ENCODE measurements at places on chromosomes 1 and 21.

DNA sequence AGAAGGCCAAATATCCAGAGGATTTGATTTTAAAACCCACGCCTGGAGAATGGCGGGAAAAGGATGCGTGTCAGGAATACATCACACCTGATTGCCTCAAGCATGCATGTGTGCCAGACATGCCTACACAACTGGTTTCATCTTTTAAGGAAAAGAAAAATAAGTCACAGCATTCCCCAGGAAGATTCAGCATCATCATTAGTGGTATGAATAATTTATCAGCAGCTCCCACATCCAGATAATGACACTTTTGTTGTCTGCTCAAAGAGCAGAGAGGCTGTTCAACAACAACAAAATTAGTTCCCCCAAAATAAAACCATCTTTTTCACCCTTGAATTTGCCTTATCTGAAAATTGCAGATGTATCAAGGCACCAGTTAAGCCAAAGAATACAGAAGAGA lies 328.6 kb upstream of the C1orf87 start:
- no peak for DNase-seq

GRCh38 chr1:228664399-228664914 lies 70.8 kb upstream of the RHOU start:
- DNase-seq: peak; percentile 20

- DNase-seq: no peak
Measured at GRCh38 chr1:116529681-116530080, 41.1 kb downstream of the CD58 start.

DNA sequence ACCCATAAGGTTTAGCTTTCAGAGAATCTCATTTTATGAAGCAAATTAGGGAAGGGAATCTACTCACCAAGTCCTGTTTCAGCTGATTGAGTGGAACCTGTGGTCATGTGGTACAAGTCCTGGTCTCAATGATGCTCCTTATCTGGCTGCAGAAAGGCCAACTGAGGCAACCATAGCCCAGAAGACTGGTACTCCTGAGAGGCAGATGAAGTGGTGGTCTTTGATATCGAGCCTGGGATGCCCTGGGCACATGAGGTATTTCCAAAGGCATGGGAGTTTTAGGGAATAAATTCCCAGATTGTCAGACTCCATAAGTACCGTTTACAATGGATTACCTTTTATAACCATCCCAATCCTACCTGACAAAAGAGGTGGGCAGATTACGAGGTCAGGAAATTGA lies 3.3 kb downstream of the MX1 start:
- no peak for DNase-seq

DNA sequence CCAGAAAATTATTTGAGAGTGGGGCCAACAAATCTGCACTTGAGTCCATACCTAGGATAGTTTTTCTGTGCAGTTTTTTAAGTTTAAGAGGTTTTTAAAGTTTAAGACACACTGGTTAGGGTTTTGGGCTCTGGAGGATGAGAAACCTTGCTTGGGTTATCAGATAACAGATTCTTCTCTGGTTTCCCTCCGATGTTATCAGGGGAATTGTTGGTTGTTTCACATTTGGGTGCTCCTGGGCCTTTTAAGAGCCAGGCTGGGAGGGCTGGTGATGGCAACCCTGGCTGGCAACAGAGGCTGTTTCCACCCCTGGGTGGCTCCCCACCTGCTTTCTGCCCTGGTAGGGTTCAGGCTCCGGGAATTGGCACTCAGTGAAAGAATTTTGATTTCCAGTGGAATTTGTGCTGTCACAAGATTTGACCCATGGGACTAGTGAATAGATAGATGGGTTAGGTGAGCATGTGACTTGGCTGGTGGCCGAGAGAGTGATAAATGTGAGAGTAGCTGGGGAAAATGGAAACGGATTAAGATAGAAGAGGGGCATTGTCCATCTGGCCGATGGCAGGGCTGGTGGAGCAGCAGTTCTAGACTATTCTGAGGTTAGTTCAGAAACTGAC lies 14.8 kb downstream of the VANGL1 start:
- no peak for DNase-seq

DNA sequence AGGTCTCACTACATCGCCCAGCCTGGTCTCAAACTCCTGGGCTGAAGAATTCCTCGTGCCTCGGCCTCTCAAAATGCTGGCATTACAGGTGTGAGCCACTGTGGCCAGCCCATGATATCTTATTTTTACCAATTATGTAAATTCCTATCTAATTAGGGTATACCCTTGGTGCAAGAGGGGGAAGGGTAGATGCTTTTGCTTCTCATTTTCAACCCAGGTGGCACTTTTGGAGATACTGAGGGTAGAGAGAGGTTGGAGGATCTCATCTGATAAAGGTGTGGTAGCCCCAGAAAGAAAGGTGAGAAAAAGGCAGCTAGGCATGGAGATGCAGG lies 17.4 kb downstream of the ENSA start:
- DNase-seq: no peak

DNA sequence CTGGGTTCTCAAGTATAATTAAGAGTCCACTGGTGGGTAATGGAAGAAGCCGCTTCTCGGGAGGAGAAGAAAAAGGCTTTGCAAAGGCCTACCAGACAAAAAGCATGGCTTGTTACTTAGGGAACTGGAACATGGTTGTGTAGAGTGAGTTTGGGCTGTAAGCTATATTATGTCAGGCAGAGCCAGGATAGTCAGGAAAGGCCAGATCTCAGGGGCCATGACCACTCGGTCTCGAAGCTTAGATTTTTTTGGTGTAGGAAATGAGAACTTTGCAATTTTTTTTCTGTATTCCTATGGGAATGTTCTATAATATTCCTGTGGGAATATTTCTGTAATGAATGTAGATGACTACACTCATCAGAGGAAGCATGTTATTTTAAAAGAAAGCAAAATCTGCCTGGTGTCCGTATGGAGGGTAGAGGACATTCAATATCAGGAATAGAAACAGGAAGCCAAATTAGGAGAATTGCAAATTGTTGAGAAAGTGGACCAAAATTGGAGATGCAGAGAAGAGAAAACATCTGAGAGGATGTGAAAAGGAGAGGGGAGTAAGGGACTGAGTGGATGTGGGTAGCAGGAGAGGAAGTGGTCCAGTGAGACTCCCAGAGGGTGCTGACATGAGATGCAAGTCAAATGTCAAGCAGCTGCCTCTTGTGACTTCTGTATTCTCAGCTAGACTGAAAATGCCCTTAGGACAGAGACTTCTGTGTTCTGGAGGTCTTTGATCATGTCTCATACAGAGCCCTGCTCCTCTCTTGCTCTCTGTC lies 45.2 kb upstream of the HAO2 start:
- no peak for DNase-seq

- no peak for DNase-seq
Measured at GRCh38 chr1:94110021-94110761, 10.8 kb downstream of the ABCA4 start.

DNA sequence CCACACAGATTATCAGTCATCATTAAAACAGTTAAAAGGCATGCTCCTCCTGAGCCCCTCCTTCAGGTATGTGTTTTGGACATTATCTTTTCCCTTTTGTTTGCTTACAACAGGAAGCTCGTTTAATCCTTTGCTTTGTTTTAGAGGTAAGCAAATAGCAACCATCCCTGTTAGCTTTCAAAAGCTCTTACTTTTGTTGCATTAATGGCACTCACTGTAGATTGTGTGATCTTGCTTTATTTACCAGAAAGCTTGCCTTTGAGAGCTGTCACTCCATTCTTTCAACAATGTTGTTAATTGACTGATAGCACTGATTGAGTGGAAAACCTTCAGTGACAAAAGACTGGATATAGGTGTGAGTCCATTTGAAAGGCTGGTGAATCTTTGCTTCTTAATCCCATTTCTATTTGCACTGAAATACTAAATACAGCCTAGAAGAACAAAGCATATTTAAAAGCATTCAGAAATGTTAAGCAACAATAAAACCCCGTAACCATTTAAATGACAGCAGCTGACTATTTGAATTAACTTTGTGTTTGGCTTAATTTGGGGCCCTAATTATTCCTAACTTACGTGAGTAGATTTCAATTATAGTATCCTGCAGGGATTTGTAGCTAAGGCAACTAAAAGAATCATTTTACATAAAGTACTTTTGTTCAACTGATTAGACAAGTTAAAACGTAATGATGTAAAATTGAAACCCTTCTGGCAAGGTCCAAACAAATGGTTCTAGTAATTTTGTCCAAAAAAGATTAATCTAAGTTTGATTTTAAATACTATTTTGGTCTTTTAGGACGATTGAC lies 48.3 kb downstream of the ADGRL2 start:
- DNase-seq: no peak

- no peak for DNase-seq
Measured at GRCh38 chr1:21034725-21035628, 141.7 kb downstream of the EIF4G3 start.

DNA sequence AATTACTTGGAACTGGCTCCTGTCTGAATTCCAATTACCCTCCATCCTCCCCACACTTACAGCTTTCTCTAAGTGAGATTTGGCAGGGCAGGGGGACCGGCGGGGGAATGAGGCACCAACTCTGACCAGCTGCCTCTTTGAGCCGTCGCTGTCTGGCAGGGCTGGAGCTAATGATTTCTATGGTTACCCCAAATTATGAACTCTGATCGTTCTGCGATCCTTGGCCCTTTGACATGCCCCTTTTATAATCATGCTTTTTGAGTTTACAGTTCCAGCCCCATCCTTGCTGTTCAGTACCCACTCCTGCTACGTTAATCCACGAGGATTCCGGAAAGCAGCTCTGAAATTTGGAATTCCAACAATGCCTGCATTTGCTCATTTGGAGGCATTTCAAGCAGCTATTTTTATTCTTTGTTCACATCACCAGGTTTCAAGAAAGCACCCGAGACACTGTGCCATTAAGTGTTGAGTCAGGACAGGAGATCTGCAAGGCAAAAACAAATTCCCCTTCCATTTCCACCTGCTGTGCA lies 54.6 kb upstream of the LBR start:
- peak; percentile 17 for DNase-seq

DNA sequence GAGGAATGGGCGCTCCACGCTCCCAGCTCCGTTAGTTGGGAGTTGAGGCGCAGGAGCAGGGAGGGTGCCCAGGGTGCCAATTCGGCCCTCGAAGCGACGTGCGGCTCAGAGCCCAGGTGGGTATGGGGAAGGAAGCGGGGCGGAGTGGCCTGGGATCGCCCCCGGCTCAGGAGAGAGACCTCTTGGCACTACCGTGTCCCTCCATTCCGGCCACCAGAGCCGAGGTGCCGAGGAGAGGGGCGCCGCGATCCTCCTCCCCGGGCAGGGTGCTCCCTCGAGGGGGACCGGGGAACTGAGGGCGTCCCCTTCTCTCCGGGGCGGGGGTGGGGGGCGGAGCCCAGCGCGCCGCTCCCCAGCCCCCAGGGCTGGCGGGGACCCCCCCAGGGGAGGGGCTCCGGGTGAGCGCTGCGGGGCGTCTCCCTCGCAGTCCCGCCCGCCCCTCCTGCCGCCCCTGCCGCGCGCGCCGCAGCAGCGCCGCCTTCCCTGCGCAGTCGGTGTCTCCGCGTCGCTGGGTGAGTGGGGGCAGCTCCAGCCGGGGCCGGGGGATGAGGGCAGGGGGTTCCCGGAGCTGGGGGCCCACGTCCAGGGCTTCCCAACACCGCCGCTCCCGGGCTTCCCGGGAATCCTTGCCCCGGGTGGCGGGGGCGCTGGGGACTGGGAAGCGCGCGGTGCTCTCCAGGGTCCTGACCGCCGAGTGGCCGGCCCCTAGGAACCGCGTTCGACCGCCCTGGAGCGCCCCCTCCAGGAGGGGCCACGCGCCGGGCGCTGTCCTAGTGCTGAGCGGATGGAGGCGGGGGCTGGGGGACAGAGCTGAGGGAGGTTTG lies at the start of gene HPCA:
Gene HPCA (plus strand): TSS at position 488 of the 824 bp plus-strand sequence. CDS start 2,408 bp downstream, outside the sequence.
- no peak for DNase-seq

GRCh38 chr1:228723921-228724320 lies 11.4 kb upstream of the RHOU start:
- no peak for DNase-seq

DNA sequence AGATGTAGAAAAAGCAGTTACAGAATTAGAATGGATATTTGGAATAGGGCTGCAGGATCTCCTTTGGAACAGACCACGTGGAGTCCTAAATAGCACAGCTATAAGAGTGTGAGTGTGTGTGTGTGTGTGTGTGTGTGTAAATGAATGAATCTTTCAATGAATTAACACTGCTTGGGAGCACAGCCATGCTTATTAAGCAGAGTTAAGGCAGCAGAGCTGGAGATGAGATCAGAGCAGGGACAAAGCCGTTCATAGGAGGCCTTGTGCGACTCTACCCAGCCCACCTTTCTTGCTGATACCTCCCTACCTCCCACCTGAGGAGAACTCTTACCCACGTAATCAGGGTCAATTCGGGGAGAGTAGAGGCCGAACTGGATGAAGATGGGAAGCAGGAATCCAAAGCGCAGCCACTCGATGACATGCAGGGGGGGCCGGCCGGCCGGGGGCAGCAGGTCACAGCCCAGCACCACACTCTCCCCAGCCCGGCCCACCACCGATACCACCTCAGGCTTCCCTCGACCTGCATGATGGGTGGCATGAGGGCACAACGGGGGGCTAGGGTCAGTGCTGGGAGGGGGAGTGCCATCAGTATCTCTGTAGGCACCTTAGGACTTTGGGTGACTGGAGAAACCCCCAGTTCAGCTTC lies 2.7 kb downstream of the IGSF9 start:
- DNase-seq: no peak

DNA sequence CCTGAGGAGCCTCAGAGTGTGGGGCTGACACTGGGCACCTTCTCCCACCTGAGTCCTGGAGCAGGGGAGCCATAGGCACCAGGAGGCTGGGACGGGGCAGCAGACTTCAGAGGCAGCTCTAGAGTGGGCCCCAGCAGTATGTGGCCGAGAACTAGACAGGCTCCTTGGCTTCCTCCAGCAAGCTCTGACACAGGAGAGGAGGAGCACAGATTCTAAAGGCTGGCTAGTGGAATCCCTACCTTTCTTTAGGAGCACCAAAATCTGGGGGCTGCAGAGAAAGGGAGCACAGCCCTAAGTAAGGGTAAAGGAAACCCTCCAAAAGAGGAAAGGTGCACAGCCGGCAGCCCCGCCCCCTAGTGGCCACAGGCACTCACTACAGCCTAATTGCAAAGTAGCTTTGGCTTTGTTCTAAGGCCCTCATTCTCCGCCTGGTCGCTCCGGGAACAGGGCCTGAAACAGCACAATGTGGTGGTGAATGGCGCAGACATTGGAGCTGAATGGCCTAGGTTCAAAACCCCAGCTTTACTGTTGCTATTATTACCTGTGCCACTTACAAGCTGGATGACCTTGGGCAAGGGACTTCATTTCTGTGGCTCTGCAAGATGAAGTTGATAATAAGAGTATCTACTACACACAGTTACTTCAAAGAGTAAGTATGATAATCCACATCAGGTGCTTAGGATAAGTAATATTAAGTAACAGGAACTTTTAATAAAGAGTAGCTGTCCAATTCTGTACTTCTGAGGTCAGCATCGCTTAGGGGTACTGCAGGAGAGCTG lies 8.8 kb upstream of the GUCA2A start:
- no peak for DNase-seq

DNA sequence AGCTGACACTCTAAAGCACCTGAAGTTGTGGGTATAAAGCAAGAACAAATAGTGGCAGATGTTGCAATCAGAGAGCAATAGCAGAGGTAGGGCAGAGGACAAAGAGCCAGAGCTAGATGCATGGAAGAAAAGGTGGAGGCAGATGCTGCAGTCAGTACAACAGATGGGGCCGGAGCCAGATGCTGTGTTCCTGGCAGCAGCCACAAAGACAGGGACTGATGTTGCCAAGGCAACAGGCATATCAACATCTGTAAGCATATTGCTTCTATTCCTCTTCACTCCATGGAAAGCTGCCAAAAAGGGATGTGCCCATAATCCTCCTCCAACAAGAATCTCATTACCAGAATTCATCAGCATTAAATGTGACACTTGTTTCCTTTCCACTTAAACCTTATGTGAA lies 108.0 kb downstream of the TNNI3K start:
- DNase-seq: no peak

Measured in amniotic stem cell (primary cell).